Stimulated activated CD4-positive, alpha-beta T cell treated with anti-CD3 and anti-CD28 coated beads, Interleukin-15, amount 100 ng/mL, for 24 hours (primary cell): ENCODE measurements at places on chromosomes 2 and 18.

GRCh38 chr2:69100220-69100723 lies 87.3 kb downstream of the ANTXR1 start:
- DNase-seq = no peak

DNA sequence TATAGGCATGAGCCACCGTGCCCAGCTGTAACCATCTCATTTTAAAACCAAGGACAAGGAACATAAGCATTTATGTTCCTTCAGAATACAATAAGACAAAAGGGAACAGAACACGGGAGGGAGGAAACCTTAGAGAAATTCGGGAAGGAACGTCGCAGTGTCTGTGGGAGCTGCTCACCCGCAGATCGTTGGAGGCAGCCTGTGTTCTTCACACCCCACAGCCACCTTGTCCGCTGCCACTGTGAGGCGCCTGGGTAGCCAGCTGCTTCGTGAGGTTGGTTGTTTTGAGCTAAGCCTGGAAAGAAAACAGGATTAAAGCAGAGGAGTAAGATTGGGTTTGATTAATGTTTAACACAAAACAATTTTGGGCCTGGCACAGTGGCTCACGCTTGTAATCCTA lies 250.0 kb downstream of the FHOD3 start:
- no peak for DNase-seq

- DNase-seq = no peak
Measured at GRCh38 chr2:178412047-178412446, 38.9 kb downstream of the PRKRA start.

DNA sequence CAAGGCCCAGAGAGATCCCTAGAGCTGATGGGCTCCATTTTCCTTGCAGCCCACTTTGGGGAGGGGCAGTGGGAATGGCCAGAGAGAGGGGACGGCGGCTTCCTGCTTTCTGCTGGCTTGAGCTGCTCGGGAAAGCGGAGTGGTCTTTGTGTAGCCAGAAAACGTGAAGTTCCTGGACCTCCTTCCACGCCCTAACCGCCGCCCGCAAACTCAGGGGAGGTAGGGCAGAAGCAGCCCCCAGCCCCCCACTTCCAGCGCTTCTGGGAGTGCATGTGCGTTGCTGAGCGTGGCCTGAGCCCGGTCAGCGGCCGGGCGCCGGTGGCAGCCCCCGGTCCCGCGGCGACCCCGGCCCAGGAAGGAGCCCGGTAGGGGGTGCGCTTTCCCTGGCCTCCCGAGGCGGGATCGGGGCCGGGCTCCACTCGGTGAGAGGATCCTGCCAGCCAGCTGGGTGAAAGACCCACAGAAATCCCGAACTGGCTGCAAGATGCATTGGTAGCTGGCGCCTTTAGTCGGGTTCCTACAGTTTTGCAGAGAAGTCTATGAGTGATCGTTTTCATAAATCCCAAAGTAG lies 25.3 kb upstream of the BOD1L2 start:
- DNase-seq = no peak

DNA sequence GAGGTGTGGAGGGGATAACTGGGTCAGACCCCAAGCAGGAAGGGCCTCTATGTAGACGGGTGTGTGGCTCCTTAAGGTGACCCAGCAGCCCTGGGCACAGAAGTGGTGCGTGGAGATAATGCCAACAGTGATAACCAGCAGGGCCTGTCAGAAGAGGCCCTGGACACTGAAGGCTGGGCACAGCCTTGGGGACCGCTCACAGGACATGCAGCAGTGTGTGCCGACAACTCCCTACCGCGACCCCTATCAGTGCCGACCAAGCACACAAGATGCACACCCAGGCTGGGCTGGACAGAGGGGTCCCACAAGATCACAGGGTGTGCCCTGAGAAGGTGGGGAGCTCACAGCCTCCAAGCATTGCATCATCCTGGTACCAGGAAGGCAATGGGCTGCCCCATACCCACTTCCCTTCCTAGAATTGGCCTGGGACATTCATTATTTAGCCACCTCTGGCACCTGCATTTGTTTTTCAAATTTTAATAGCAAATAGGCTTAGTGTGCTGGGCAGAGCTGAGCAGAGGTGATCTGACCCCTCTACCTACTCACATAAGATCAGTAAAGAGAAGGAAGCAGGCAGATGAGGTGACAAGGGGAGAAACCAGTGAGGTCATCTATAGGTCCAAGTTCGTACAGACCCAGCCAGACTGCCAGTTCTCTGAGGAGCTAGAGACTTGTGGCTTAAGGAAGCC lies 55.2 kb downstream of the BCL11A start:
- DNase-seq = no peak

- no peak for DNase-seq
Measured at GRCh38 chr18:45978084-45978483, 11.0 kb upstream of the EPG5 start.

DNA sequence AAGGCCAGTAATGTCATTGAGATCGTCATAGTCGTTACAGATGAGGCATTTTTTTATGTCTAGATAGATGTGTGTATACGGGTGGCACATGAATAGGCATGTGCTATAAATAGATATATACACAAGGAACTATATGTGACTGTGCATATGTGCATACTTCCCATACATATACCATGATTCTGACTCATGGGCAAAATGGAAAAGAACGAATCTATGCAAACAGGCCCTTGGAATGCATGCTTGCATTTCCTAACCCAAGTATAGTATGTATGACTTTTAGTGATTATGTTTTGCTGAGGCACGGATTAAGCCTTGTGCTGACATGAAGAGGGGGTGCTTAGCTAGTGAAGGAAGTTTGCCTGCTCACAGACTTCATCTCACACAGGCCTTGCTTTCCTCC lies 111.7 kb downstream of the BCL11A start:
- DNase-seq = no peak

GRCh38 chr2:55519938-55520885 lies 694 bp downstream of the CFAP36 start:
- peak; percentile 54 for DNase-seq

- DNase-seq = peak; percentile 1
Measured at GRCh38 chr2:128315122-128315828, 3.4 kb downstream of the HS6ST1 start.

GRCh38 chr18:58247363-58247834 lies 203.4 kb downstream of the NEDD4L start:
- no peak for DNase-seq

DNA sequence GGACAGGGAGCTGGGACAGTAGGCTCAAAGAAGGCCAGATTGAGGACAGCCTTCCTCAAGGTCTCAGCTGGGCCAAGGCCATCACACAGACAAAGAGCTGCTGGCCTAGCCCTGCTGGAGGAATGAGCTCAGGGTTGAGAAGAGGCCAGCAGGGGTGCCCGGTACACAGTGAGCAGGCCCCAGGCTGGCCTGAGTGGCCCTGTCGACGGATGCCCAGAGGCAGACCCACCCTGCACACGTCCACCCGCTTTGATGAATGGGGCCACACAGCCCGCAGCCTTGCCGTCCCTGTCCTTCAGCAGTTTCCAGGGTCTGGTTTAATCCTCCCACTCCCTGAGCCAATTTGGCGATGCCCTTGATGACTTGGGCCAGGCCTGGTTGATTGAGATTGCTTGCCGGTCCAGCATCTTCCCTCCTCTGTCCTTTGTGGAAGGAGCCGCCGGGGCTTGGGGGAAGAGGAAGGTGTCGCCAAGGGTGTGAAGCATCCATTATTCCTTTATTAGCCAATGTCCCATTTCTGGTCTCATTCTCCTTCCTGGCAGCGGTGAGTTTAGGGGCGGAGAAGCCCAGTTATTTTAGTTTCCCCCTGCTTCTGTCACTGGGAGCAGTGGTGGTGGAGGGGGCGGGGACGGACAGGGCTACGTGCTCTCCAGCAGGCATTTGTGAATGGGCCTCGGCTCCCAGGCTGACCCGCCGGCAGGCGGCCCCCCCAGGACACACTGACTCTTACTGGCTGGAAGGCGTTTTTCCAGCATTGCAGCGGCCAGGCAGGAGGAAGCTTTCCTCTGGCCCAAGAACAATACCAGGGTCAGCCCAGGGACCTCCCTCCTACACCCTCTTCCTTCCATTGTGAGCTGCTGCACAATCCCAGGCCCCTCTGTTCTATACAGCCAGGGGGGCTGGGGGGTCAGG lies 141.8 kb downstream of the CTIF start:
- DNase-seq = no peak

GRCh38 chr18:39105104-39105503 lies 1539.5 kb upstream of the CELF4 start:
- DNase-seq = no peak

GRCh38 chr2:216571909-216572513 lies 61.2 kb upstream of the IGFBP2 start:
- DNase-seq = no peak

GRCh38 chr2:164964700-164965099 lies 9.4 kb upstream of the SLC38A11 start:
- DNase-seq = no peak

GRCh38 chr2:41935002-41935401 lies 112.8 kb upstream of the PKDCC start:
- DNase-seq = no peak

DNA sequence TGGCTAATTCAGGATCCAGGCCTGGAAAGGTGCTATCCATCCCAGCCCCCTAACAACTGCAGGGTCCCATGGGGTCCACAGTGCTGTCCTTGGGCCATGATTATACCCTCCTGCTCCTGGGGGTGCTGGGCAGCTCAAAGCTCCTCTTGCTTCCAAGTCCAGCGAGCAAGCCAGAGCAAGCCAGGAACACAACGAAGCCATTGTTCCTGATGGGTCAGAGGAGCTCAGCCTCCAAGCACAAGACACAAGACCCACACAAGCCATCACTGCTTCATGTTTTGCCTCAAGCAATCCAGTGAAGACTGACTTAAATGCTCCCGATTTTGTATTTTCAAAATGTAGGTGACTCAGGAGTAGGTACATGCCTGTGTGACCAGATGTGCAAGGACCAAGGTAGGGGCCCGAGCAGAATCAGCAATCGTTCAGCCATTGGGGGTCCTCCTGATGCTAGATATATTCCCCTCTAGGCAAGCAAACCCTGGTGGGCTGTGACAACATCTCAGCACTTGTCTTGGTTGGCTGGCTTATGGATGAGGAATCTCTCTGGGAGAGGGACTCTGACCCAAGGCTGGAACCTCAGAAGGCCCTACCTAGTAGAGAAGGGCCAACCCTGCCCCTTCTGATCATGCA lies 90.8 kb downstream of the EPAS1 start:
- no peak for DNase-seq

DNA sequence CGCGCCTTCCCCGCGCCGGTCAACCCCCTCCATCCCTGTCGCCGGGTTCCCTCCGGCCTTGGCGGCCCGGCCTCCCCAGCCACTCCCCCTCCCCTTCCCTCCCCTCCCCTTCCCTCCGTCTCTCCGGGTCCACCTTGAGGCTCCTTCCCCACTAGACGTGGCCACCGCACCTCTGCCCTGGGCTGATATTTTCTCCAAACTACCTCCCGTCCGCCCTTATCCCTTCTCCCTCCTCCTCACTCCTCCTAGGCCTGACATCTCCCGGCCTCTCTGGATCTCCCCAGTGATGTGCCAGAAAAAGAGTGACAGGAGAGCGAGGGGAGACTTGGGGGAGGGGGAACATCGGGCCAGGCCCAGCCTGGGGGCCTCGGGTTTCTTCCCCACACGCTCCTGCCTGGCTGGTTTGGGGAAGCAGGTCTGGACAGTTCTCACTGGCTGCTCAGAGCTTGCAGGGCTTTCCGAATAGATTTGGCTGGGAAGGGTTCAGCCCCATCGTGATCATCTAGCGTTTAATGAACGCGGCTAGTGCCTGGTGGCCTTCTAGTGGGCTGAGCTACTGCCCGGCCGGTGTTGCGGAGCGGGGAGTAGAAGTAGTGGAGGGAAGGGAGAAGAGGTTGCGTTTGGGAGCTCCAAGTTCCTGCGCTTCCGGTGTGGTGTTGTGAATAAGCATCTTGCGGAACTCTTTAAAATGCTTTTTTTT lies 641 bp downstream of the MAPRE3 start:
- DNase-seq = peak; percentile 9

DNA sequence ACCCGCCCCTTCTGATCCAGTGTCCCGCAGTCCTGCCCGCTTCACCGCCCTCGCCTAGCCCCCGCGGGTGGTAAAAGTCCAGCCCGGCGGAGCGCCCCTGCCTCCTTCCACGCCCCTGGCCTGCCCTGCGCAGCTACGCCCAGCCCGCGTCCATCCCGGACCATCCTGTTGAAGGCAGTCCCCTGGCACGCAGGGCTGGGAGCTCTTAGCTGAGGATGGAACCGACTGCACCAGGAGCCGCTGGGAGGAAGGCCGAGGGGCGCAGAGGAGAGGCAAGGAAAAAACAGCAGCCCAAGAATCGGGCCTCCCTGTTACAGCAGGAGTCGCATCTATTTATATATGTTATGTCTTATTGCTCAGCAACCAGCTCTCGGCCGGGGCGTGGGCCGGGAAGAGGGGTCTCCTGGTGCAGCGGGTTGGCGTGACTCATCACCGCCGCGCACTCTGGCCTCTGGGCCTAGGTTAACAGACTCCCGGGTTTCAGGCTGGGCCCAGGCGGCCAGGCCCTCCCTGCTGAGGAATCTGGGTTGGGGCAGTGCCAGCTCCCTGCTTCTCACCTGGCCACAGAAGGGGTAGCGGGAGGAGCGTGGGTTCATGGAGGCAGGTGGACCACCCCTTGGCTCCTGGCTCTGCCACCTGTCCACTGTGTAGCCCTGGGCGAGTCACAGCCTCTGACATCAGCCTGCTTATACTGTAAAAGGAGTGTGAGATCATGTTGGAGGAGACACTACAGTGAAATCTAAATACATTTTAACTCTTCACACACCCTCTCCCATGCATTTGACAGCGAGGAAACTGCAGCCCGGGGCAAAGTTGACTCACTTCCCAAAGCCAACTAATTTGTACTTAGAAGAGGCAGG lies 13.4 kb upstream of the MAP3K2 start:
- DNase-seq = no peak

- DNase-seq = no peak
Measured at GRCh38 chr18:9988665-9989064, 74.8 kb downstream of the VAPA start.
